ENCODE measurements at places on chromosomes 12 and 14.

GRCh38 chr12:48061938-48062719 lies 43.8 kb downstream of the SENP1 start:
- DNase-seq: no peak

DNA sequence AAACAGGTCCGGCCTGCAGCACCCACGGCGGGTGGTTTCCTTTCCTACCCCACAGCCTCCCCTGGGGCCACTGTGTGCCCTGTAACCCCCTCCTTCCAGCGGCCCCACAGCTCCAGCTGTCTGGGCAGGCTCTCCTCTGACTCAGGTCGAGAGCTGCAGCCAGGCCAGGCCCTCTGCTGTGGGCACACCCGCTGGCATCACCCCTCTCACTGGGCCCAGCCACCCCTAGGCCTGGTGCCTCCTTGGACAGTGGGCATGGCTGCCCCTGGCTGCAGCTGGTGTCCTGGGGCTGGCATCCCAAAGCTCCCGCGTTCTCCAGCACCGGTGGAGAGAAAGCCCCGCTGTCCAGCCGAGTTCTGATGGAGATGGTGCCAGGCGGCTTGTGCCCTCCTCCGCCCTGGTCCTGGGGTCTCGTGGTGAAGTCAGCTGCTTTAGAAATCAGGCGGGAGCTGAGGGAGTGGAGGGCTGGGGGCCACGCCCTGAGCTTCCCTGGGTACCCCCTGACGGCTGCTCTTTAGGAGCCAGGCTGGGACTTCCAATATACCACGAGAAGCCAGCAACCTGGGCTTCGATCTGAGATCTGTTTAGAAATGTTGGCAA lies 114.9 kb downstream of the KIF26A start:
- DNase-seq: no peak

GRCh38 chr12:16282978-16283377 lies 5.5 kb upstream of the SLC15A5 start:
- DNase-seq: no peak

DNA sequence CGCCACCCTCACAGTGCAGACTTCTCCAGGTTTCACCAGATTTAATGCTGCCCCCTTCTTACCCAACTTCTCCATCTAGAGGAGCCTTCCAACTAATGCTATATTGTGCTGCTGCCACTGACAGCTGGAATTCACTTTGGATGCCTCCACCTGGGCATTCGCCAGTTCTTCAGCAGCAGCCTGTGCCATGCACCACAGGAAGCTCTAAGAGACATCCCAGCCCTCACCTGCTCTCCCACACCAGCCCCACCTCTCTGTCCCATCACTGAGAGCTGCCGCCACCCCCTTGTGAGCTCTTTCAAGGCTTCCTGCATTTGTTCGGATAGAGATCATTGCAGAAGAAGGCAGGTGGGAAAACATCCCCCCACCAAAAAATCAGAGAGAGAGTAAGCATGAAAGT lies 4.6 kb upstream of the KRT2 start:
- no peak for DNase-seq

DNA sequence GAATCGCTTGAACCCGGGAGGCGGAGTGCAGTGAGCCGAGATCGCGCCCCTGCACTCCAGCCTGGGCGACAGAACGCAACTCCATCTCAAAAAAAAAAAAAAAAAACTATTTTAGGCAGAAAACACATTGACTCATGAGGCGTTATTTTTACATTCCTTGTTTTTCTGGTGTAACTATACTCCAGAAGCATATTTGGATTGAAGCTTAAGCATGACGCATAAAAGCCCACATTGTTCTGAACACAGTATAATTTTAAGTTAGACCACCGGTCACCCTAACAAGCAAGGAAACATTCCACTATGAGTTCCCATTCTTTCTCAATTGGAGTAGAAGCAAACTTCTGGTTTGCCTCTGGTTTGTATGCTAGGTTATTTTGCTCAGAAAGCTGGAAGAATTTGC lies 173.0 kb downstream of the MYRFL start:
- no peak for DNase-seq

GRCh38 chr12:62021808-62022207 lies 238.4 kb upstream of the USP15 start:
- no peak for DNase-seq
